ENCODE measurements at places on chromosomes 11 and 22.

- DNase-seq: no peak
Measured at GRCh38 chr11:82631722-82632630, 101.7 kb downstream of the FAM181B start.

GRCh38 chr11:75351791-75352587, 528 bp upstream of the ARRB1 start:
- peak; percentile 50 for DNase-seq

GRCh38 chr11:783581-784015, 6.3 kb downstream of the CEND1 start:
- DNase-seq: no peak

DNA sequence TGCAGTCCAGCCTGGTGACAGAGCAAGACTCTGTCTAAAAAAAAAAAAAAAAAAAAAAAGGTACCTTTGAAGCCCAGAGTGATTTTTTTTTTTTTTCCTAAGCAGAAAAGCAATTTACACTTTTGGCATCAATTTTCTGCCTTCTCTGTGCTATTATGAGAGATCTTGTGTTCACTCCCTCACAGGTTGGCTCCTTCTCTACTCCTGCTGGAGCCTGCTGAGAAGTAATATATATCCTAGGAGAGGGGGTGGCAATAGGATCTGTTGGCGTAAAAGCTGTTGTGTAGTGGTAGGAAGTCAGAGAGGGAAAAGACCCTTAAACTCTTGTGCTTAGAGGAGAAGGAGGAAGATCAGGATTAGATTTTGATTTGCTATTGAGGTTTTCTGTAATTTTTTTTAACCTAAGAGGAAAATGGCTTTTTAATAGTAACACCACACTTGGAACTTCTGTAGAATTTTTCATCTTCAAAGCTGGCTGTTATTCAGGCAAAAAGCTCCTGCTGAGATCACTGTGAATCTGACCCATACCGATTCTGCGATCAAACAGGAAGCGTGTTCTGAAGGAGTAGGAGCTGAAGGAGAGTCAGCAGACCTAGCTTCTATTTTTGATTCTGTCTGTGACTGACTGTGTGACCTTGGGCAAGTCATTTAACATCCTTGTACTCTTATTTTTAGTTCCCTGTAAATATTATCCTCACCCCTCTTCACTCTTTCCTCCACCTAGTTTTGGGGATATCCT, 77.7 kb downstream of the TRIM44 start:
- DNase-seq: no peak

GRCh38 chr22:48297296-48297695, 1530.4 kb downstream of the BRD1 start:
- no peak for DNase-seq

GRCh38 chr11:60767388-60767811, 10.7 kb downstream of the MS4A15 start:
- DNase-seq: no peak

DNA sequence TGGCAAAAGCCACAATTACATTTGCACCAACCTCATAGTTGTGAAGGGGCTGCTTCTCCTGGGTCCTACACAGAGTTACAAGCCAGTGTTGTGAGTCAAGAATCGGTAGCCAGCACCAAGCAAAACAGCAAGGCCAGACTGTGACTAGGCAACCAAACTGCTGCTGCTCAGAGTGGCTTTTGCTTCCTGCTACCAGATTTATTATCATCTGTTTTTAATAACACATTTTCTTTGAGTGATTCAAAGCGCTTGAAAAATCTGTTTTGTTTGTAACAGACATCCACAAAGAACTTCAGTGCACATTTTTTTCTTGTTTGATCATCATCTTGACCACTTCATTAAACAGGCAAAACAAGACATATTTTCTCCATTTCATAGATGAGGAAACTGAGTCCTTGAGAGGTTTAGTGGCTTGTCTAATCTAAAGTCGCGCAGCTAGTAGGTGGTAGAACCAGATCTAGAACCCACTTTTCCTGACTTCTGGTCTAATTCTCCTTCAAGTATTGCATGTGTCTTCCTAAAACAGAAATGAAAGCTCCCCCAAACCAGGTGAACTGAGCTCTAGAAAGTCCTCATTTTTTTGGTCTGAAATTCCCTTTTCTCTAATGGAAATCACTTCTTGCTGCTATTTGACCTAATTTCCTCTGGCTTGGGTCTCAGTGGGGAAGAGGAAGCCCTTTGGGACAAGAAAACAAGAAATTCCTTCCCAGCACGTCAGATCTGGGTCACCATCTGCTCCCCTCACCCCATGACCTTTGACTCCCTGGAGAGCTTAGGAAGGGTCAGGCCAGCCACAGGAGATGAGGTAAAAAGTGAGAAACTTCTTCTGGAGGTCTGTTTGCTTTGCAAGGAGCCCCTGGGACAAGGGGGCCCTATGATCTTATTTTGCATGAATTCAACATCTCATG, 39.9 kb downstream of the CWC15 start:
- DNase-seq: no peak

DNA sequence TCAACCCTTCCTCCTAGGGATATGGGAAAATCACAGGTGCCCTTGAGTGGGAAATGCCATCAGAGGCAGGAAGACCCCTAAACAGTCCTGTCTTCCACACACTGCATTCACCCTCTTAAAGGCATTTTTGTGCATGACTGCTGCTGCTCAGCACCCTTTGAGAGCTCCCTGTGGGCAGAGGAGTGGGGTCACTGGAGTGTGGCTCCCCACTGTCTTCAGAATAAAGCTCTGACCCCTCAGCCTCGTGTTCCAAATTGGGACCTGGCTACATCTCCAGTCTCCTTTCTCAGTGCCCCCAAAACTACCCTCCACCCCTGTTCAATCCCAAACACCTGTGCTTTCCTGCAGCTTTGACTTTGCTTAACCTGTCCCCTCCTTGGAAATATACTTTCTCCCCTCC, 46.6 kb downstream of the CHRDL2 start:
- no peak for DNase-seq

DNA sequence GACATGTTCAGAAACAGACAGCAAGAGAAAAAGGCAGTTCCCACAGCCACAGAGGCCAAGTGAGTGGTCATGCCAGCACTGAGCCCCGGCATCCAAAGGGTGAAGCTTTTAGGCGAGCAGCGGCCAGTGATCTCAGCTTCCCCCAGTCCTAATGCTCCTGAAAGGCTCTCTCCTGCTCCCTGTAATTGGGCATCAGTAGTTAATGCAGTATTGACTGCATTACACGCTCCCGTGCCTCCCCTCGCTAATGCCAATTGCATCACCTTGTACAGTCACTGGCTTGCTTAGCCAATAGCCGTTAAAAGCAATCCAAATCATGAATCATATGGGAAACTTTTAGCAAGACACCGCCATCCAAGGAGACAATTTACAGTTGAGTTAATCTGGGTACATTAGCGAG, 4.9 kb downstream of the LMO1 start:
- no peak for DNase-seq

GRCh38 chr11:35986947-35987346, 43.1 kb downstream of the LDLRAD3 start:
- no peak for DNase-seq

DNA sequence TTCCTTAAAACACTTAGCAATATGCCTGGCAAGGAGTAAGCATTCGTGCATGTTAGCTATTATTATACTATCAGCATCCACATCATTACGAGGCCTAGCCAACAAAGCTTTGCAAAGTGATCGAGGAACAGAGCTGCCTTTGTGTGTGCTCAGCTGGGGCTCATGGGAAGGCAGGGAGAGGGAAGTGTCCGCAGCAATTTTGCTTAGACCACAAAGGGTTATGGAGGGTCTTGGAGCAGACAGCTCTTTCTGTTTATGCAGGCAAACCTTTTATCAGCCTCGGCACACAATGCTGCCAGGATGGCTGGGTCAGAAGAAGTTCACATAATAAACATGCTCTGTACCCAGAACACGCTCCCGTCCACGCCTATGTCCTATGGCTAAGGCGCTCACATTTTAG, 10.9 kb upstream of the DKK3 start:
- no peak for DNase-seq

GRCh38 chr11:12017865-12018453, 9.5 kb upstream of the DKK3 start:
- no peak for DNase-seq

DNA sequence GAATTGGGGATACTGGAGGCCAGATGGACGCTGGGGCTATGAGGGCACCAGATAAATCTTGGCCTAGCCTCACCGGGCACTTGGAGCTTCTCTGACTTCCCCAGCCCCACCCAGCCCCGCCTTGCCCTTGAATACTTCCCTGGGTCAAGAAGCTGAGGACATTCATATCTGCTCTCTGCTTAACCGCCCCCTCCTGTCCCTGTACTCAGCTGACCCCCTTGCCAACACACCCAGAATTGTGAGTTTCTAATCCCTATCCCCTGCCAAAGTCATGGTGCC, 22.0 kb downstream of the FADS3 start:
- no peak for DNase-seq

- DNase-seq: no peak
Measured at GRCh38 chr22:20627432-20627831, 120.0 kb downstream of the MED15 start.

GRCh38 chr11:16799890-16800289, 61.4 kb downstream of the C11orf58 start:
- DNase-seq: no peak

DNA sequence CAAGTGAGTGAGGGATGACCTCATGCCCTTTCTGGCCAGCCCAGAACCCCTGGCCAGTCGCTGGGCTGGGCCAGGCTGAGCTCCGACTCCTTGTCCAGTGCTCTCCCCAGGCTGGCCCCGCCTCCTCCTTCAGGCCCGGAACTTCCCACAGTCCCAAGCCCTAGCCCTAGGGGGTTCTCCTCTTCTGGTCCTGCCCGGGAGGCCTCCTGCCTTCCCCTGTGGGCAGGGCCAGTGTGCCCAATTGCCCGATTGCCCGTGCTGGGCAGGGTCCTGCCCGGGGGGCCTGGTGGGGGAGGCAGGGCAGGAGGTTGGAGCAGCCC, 4.2 kb downstream of the TCIRG1 start:
- no peak for DNase-seq

GRCh38 chr11:129075757-129076156, 116.4 kb downstream of the ARHGAP32 start:
- no peak for DNase-seq

- no peak for DNase-seq
Measured at GRCh38 chr22:37328017-37328416, 45.7 kb downstream of the CYTH4 start.

DNA sequence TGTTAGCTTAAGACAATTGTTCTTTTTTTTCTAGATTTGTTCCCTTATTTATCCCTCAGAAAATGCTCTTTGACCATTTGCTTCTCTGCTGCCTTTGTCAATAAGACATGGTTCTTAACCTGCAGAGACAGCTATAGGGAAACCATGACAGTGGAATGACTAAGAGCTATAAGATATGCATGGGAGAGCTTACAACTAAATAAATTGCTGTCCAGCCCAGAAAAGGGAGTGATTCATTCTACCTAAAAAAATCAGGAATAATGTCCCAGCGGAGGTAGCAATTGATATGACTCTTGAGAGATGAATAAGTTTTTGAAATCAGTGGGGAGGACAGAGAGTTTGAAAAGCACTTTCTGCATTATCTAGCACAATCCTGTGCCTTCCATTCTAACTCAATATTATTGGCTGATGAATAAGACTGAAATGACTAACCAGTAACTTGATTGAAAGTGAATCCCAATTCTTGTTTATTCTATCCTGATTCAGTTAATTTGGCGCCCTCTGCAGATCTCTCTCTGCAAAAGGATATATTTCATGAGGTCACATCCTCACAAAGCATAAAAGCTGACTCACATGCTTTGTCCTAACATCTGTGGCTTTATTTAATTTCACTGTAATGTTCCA, 680.5 kb upstream of the API5 start:
- no peak for DNase-seq

DNA sequence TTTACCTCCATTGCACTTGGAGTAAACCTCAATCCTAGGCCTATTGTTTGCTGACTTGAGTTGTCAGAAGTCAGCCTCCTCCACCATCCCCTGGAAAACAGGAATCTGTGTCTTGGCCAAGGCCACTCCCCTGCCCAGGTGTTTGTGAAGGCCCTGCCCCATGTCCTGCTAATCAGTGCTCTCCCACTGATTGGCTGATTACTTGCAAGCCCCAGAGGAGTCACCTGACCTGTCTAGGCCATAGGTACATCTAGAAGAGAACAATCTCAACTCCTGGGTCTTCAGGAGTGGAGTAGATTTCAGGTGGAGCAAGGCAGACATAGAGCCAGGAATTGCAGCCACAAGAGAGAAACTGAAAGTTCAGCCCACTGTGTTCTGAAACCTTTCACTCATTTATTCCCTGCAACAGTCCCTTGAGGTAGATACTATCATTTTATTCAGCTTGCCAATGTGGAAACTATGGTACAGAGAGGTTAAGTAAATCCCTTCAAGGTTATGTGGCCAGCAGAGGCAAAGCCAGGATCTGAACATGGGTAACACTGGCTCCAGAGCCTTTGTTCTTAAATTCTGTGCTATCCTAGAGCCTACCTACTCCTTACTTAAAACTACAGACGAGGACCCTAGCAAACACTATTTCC, 10.4 kb downstream of the OAF start:
- no peak for DNase-seq

DNA sequence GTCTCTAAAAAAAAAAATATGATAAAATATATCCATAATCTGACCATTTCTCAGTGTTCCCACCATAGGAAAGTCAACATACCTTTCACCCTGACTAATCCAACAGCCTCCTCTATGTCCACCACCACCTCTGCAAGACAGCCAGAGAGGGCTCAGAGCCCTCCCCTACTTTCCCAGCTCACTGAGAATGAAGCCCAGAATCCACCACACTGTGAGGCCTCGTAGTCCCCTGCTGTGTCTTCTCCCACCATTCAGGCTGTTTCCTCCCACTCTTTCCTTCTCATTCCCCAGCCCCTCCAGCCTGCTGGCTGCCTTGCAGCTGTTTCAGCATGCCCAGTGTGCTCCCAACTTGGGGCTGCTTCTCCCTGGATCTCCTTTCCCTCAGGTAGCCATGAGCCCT, 27.0 kb downstream of the SGSM3 start:
- no peak for DNase-seq
